ENCODE measurements at places on chromosomes 3 and 15.
A peak's percentile ranks its signal among the peaks of the same experiment; 100 is the strongest.

GRCh38 chr15:68311464-68311835 is 33.9 kb downstream of the FEM1B start:
- no peak for DNase-seq

DNA sequence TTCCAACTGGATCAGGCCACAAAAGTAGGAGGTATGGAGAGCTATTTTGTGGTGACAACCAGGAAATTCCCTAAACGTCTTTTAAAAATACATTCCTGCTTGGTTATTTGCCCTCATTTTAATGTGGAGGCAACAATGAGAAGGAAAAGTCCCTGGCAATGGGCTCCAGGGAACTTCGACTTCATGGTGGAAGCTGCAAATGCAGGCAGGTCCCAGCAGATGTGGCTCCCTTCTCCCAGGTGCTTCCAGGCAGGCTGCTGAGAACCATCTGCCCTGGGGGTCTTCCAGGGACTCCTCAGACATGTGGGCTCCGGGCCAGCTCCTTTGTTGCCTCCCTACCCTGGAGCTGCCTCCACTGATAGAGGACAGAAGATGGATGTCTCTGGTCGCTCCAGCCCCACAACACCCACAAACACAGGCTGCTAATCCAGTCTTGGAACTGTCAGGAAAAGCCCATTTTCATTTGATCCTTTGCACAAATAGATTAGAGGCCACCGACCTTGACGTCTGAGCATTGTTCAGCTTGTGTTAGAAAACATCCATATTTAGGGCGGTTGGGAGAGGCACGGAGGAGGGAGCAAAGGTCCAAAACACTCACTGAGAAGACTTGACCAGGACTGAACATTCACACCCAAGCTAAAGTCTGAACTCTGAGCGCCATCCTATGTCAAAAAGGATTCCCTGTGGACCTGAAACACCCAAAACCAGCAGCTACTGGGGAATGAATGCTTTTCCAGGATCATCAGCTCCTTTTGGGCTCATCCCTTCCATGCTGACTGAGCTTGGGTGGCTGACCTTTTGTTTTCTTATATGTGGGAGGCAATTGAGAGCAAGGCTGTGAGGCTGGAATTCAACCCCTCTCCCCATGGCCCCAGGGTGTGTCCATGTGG is 30.2 kb upstream of the SLCO2A1 start:
- no peak for DNase-seq

GRCh38 chr3:88203642-88204055 is 53.9 kb downstream of the C3orf38 start:
- DNase-seq: peak; percentile 60

DNA sequence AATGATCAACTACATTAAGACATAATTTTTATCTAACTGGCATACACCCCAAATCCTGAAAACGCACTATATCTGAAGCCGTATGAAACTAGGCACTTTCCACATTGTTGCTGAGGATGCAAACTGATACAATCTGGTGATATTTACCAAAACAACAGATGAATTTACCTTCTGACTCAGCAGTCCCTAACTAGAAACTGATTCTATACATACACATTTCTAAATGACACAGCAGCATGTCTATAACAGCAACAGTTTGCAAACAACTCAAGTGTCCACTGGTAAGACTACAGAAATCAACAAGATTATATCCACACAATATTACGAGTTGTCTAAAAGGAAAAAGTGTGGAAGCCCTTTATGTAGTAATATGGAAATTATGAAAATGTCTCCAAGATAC is 22.9 kb downstream of the SECISBP2L start:
- no peak for DNase-seq

GRCh38 chr3:192170031-192170430 is 557.3 kb downstream of the FGF12 start:
- no peak for DNase-seq

Data from left renal cortex interstitium (tissue), 4 donors.